ENCODE measurements at places on chromosomes 5 and 9.

DNA sequence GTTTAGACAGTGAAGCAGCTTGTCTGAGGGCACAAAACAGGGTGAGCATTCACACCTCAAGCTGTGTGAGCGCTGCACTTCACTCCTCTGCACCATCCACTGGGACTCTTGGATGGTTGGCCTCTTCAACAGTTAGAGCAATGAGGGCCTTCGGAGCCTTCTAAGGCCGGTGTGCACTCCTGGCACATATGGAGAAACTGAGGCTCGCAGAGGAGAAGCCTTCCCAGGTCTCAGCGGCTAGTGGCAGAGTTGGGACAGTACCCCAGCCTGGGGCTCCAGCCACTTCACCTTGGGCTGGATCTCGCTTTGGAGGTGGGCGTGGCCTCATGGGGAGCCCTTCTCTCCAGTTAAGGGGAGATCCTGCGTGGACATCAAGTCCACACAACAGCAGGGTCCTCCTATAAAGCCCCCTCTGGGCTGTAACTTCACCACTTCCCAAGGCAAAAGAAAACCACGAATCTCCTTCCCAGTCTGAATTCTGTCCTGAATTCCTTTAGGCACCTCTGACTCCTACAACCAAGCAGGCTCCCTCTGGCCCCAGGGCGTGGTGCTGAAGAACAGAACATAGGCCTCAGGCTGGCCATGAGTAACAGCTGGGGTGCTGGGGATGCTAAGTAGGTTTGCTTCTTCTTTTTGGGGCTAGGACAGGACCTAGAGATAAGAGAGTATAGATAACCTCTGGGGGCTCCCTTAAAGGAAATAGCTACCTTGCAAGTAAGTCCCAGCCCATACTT, 30.5 kb upstream of the CSF1R start:
- DNase-seq = no peak

- no peak for DNase-seq
Measured at GRCh38 chr5:127518319-127518621, 830 bp downstream of the PRRC1 start.

DNA sequence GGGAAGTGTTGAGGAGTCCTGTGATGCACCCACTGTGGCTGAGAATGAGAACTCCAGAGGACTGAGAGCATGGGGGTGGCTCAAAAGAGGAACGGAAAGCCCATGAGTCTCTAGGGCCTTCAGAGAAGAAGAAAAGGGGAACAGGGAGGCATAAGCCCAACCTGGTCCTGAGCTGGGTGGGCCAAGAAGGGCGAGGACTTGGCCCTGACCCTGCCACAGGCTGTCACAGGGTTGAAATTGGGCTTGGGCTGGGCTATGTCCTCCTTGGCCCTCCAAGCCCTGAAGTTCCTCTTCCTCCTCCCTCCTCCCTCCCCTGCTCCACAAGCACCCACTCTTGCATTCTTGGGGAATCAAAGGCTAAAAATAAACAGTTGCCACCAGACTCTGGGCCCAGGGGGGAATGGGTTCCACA, 49.3 kb upstream of the PPARGC1B start:
- DNase-seq = no peak

GRCh38 chr5:9166202-9167112, 379.4 kb downstream of the SEMA5A start:
- DNase-seq = no peak

DNA sequence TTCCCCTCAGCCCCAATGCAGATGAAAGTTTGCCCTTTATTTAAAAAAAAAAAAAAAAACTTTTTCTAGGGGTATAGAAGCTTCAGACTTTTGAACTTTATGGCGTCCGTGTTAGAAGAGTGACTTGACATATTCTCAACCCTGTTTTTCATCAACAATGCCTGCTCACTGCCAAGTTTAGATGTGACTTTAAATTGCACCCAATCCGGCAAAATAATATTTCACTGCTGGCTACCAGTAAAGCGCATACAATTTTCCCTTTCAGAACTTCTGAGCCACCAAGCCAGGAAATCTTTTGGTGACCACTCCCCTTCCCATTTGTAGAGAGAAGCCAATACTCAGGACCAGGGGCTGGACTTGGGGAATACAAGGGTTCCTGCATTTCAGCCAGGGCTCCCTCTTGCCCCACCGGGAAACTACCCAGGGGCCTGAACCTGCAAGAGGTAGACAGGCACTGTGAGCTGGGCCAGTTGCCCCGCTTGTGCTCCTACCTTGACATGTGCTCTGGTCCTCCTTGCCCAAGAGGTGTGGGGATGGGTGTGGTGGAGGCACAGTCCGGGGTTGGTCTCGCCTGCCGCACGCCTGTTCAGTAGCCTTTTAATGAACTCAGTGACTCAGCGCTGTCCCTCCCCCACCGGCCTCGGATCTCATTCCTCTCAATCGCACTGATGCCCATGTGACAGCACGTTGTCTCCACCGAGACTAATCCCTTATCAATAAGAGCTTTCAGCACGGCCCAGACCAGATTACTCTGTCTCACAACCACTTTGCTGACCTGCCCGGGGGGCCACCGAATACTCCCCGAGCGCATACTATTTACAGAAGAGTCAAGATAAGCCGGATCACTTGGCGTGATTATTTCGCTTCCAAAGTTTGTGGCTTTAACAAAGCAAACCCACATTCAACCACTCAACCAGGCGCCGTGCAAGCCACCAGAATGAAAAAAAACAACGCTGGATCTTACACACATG, 226.4 kb downstream of the DCP2 start:
- DNase-seq = no peak

GRCh38 chr9:35826071-35826701, 2.3 kb downstream of the FAM221B start:
- DNase-seq = peak; percentile 14

DNA sequence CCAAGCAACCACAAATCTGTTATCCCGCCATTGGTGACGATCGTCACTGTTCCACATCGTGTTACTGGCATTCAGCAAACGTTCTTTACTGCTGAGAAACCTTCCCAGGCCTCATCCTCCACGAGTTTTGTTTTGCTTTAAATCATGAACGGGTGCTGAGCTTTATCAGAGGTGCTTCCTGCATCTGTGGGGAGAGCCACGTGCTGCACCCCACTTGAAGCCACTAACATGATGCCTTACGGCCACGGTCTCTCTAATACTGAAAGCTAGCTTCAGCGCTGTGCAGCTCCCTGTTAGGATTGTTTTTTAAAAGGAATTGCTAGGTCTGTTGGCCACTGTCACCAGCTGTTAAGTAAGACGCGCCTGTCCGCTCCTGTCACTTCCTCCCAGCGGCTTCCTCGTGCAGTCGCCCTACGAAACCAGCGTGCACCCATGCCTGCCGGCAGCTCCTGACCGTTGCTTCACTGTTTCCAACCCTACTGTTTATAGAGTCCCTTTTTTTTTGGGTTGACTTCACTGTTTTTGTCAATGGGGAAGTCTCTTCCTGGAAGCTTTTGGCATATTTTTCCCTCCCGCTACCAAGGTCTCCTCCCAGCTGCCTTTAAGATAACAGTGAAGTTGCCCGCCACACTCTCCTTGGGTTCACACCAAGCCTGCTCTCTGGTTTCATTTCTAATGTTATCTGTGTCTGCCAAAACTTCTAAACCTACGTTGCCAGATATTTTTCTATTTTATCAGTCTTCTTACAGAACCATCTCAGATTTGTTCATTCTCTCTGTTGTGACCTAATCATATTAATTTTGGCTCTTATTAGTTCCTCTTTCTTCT, 20.3 kb downstream of the LPCAT1 start:
- no peak for DNase-seq

DNA sequence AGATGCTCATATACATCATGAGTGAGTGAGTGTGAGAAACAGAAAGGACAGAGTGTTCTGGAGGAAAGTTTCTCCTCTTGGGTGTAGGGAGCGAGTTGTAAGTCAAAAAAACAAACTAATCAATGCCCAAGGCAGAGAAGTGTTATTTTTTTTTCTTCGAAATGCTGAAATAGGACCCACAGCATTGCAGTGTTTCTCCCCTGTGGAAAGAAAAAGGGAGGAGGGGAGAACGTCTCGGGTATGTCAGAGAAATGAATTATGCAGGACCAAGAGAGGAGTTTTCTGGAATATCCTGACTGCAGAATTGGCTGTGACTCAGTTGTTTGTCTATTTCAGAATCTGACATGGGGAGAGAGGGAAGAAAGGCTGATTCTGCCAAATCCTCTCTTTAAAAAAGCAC, 337.9 kb upstream of the RFX3 start:
- DNase-seq = no peak

DNA sequence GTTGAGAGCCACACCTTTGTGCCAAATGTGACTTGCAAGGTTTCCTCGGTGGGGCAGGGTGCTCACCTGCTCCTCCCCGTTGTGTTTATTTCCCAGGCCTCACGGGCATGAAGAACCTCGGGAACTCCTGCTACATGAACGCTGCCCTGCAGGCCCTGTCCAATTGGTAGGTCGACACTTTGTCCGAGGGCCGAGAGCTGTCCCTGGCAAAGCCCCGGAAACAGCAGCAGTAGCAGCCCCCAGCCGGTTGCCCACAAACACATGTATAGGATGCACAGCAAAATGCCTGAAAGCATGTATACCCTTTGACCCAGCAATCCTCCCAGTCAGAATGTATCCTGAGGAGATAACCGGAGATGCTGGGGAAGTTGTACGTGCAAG, 26.2 kb downstream of the USP20 start:
- DNase-seq = no peak

DNA sequence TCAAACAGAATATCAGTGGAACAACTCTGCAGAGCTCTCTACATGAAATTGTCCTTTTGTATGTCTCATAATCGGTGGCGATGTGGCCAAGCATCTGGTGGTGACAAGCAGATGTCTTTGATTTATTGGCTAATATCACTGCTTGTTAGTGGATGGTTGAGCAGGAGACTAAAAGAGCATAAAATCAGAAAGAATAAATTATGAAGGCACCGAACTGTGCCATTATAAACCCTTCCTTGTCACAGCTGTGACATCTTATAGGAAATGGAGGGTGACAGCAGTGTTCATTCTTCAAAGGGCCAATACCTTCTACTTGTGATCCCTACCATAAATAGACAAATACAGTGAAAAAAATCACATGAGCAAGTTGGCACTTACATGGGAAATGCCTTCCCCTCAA, 1404.3 kb downstream of the MAT2B start:
- DNase-seq = no peak

DNA sequence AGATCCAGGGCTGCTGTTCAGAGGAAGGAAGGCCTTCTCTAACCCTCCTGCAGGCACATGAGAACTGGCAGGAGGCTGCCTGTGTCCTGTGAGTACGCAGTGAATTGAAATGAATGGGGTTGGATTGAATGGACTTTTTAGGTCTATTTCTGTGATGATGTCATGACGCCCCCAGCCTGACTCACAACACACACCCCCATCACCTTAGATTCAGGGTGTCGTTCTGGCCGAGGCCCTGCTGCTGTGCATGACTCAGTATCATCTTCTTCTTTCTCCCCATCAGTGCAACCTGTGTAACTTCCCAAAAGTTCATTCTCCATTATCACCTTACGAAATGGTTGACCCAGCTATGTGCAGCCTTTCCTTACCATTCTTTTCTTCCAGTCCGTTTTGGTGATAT, 5.4 kb downstream of the PCAT7 start:
- DNase-seq = no peak
